ENCODE measurements at places on chromosomes 5 and 9.

DNA sequence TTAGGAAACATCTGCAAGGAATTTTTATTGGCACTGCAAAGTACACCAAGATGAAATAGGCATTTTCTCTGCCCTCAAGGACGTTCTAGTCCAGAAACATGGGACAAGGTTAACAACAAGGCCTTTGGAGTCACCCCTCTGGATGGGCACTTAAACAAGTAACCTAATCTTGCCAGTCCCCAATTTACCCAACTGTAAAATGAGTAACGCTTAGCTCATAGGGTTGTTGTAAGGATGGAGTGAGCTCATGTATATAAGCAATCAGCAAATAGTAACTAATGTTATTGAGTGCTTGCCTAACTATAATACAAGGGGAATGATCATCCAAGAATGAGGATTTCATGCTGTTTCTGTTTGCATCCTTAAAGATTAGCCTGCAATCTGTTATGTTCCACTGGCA, 189.3 kb downstream of the PAPPA start:
- DNase-seq: no peak

GRCh38 chr5:134504629-134505300, 20.7 kb upstream of the JADE2 start:
- no peak for DNase-seq

GRCh38 chr5:6582507-6583048, 50.3 kb downstream of the NSUN2 start:
- DNase-seq: no peak

GRCh38 chr5:179114756-179115155, 54.6 kb downstream of the ZNF354C start:
- DNase-seq: no peak

GRCh38 chr5:113489299-113489698, 1.0 kb upstream of the MCC start:
- DNase-seq: peak; percentile 96

GRCh38 chr9:134390537-134390936, 64.3 kb downstream of the RXRA start:
- DNase-seq: no peak

DNA sequence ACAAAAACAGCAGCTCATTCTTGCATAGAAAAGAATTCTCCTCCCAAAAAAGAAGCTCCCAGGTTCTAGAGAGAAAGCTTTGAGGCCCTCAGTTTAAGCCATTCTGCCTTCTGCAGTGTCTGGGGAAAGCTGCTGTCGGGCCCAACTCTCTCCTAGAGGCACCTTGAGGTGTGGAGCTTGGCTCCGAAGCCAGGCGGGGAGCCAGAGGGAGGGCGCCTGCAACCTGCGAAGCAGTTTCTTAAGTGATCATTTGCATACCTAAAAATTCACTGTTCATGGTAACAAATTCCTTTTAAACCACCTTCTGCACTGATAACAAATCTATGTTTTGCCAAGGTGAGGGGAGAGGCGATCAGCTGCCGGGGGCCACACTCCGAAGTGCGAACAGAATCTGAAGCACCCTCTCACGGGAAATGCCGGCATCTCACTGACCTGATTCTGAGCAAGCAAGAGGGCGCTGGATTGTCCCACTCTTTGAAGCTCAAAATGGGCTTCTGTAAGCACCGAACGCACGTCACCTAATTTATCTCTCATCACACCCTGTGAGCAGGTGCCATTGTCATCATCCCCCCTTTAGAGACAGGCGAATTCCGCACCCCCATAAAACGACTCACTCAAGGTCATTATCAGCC, 86.1 kb downstream of the GTF3C4 start:
- DNase-seq: no peak

DNA sequence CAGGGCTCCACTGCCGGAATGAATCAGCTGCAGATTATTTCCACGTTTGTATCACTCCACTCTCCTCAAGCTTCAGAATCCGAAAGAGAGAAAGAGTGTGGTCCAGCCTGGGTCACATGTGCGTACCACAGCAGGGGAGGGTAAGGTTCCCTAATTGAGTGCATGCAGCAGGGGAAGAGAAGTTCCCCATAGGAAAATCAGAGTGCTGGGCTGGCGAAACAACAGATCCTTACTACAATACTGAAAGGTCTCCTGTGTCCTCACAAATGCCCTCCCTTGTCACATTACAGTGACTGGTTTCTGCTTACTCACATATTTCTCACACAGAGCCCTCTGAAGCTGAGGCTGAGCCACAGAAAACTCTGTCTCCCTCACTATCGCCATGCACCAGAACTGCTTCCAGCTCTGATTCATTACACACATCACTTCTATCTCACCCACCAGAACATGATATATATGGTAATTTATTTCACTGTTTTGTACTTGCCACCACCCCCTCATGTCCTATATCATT, 532.2 kb upstream of the TUSC1 start:
- DNase-seq: no peak
